Stimulated activated CD4-positive, alpha-beta T cell treated with anti-CD3 and anti-CD28 coated beads, Interleukin-1b, Interleukin-23, amount 100 ng/mL, for 1 hour (primary cell): ENCODE measurements at places on chromosomes 4 and X.

GRCh38 chr4:170025523-170026252 is 507 bp downstream of the MFAP3L start:
- DNase-seq = no peak

- no peak for DNase-seq
Observed at GRCh38 chr4:142690406-142691163, 155.5 kb downstream of the INPP4B start.

DNA sequence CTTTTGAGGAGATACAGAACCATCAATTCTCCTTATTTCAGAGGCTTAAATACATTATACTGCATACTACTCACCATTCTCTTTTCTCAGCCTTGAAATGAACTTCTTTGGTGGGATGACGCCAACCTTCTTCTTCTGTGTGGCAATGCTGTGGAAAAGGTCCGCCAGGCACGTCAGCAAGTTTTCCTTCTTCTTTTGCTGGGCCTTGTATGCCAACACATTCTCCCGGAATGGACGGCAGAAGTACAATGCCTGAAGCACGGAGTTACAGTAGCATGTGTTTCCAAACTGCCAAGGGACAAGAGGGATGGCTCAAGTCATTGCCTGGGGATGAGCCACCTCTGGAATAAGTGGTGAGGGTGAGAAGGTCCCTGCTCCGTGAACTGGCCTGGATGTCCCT is 31.2 kb downstream of the USP46 start:
- DNase-seq = no peak

GRCh38 chrX:148572337-148572736 is 71.9 kb downstream of the AFF2 start:
- DNase-seq = no peak

DNA sequence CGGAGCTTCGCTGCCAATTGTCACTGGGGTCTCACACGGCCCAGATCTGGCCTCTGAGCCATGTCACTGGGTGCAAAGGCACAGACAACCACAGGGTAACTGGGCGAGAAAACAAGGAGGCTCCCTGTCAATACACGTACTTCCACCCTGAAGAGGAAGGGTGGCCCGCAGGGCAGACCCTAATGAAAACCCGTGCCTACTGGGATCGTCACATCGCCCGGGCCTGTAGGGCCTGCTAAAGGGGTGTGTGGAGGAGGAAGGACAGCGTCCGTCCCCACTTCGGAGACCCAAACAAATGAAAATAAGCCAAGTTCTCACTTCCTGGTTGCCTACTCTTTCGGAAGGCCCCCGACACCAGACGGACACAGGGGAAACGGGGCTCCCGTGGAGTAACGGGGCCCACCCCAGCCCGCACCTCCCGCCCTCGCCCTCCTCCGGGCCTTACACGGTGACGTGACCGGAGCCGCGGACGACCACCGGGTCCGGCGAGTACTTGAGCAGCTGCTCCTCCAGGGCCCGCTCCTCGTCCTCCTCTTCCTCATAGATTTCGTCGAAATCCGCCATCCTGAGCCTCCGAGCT is 578 bp downstream of the CHIC2 start:
- DNase-seq = no peak
